Right renal cortex interstitium (tissue), 3 donors: ENCODE measurements at places on chromosomes 2 and 18.

GRCh38 chr2:9335322-9335832 is 88.0 kb downstream of the ITGB1BP1 start:
- no peak for DNase-seq

DNA sequence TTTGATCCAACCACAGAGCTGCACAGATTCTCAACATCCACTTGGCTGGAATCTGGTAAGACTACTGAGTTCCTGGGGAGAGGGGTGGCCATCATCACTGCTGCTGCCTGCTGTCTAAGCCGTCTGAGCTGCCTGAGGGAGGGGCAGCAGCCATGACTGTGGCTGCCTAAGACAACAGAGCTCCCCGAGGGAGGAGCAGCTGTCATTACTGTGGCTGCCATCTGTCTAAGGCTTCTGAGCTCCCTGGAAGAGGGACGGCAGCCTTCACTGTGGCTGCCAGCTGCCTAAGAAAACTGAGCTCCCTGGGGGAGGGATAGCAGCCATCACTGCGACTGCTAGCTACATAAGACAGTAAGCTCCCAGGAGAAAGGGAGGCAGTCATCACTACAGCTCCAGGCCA is 584.4 kb downstream of the NR4A2 start:
- DNase-seq, result no peak

- no peak for DNase-seq
These were observed 207.5 kb downstream of the SEPTIN10 start for GRCh38 chr2:109406301-109406700.

DNA sequence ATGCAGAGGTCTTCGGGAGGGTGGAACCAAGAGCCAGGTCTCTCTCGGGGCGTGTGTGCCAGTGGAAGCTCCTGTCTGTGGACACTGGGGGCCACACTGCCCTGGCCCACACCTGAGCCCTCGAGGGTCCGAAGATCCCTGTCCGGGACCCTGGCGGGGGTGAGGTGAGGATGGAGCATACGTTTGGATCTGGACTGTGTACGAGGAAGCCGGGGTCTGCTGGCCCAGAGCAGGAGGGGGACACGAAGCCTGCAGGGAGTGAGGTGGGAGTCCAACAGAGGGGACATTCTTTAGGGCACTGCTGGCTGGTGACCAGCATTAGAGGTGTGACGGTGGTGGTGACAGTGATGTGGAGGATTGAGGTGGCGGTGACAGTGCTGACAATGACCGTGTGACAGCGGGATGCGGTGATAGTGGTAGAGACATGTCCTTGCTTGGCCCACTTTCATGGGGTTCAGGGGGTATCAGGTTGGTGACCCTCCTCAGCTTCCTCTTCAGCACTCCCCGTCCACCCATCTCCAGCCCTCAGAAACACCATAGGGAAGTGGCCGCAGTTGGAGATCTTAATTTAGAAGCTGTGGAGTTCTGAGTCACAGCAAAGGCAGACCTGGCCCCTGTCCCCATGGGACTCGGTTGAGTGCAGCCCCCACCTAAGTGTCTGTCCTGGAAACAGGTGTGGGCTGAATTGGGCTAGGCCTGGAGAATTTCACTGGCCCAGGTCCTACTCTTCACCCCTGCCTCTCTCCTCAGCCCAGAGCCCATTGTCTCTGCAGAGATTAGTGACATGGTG is 252.0 kb downstream of the DYSF start:
- DNase-seq, result no peak

DNA sequence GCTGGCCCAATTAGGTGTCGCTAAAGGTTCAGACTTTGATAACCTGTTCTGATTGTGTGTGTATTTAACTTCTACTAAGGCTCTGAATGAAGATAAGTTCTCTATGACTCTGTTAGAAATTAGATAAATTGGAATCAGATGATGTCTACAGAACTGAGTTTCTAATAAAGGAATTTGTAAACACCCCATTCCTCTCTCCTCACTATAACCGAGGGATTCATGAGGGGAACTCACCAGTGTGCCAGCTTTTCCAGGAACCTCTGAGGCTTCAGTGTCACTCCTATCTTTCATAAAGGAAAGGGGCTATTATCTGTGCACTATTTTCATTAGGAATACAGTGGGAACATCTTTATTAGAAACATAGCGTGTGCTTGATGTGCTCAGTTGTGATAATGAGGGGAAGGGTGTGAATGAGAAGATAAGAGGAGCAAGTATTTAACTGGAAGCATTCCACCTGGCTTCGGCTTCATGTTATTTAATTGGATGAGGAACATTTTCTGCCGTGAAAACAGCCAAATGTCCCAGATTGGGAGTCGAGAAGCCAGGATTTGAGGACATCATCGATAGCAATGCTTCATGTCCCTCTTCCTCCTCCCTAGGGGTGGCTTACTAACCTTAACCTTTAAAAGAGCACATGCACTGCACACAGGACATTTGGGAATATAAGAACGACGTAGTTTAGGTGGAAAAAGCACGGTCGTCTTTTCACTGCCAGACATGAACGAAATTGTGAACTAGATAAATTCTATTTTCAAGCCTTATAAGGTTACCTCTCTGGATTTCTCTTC is 84.8 kb upstream of the TCF4 start:
- no peak for DNase-seq

DNA sequence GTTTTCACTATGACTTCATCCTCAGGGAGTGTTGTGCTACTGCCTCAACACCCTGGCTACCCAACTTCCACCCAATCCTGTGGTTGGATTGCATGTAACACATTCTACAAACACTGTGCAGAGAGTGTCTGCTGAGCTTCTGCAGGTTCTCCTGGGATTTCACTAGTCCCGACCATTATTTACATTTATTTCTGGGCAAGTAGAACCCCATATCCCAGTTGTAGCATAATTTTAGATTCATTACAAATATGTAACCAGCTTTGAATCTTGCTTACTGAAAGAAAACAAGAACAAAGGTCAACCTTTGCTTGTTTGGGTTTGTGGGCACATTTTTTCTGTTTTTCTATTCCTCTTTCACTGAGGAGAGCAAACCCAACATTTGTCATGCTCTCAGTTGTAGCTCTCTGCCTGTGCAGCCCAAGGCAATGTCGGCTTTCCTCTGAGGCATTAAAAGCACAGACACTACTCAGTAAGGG is 2036.1 kb upstream of the LRRTM1 start:
- no peak for DNase-seq

GRCh38 chr18:66046032-66046602 is 295.3 kb downstream of the CDH7 start:
- DNase-seq, result no peak

- DNase-seq, result no peak
These were observed 41.8 kb downstream of the RAPGEF4 start for GRCh38 chr2:172777431-172777830.

DNA sequence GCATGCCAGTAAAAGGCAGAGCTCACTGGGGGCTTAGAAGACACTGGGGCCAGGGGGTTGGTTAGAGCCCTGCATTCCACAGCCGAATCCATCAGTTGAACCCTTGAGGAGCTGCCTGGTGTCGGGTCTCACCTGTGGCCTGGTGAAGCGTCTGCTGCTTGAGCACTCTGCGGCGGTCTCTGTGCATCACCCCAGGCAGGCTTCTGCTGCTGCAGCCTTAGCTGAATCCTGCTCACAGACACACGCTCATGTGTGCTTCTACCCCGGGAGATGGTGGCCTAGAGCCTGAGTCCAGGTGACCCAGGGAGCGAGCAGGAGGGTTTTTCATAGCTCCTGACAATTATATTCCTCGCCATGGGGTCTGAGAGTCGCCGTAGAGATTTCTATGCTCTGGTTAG is 192.1 kb downstream of the MGAT5 start:
- DNase-seq, result no peak

DNA sequence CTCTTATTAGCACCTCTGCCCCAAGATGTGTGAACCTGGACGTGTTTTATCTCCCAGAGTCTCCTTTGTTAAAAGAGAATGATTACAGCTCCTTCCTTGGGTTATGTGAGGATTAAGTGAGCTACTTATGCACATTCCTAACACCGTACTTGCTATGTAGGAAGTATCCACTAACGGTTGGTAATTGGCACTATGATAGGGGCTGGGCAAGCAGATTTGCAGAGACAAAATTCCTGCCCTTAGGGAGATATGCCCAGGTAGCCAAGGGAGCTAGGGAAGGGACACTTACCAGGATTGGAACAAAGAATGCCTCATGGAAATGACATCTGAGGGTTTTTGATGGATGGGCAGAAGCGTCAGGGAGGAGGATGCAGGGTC is 11.5 kb upstream of the ALPK2 start:
- DNase-seq, result no peak

DNA sequence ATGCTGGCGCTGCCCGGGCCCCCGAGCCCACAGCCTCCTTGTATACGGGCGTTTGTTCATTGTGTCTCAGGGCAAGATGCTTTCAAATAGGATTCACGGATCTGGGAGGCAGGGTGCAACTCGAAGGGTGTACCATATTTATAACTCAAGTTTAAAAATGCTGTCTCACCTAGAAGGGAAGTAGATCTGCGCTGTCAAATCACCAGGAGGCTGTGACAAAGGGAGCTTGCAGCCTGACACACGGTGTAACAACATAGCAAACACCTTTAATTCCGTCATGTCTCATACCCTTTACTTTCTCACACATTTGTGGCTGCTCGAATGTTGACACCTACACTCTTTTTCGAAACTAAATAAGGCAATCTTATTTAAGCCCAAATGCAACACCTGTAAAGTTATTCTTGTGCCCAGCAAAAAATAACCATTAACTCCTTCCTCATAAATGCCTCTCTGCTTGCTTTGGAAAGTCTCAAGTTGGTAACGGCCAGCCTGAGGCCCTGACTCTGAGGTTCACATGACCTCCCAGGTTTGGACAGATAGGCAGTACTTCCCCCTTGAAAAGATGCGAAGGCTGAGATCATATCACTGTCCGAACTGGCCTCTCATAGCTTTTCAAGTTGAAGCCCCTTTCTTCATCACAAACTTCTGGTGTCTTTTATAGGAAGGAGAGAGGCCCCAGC is 11.6 kb downstream of the ZEB2 start:
- no peak for DNase-seq

DNA sequence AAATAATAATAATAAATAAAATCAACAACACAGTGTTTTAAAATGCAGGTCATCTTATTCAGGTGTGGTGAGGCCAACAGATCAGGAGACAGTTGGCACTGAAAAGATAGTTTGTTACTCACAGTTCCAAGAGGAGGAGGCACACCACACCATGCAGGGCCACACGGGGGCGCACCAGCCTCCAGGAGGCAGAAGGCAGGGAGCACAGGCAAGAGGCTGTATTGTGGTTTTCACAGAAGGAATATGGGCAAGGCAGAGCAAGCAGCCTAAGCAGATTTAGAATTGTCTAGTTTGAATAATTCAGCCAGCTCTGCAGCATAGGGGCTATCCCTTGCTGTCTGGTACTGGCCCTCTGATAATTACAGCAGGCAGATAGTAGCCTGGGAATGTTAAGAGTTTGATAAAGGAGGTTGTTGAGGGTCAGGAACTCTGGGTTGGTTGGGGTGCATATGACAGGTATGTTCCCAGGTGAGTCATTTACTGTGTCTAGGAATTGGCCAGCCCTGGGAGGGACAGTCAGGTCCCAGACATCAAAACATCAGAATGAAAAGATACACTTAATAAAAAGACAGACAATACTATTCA is 31.3 kb downstream of the KIAA2012 start:
- no peak for DNase-seq

GRCh38 chr2:27041752-27042151 is 9.0 kb downstream of the TMEM214 start:
- peak; percentile 65 for DNase-seq
